Heart left ventricle (tissue), 16 donors: ENCODE measurements at places on chromosomes 12 and 14.

- DNase-seq = no peak
Measured at GRCh38 chr12:122182887-122183587, at the start of gene LRRC43. Gene LRRC43 (plus strand): TSS chr12:122183123. CDS start chr12:122183145, 22 bp downstream.

- no peak for DNase-seq
Measured at GRCh38 chr12:6034596-6034995, 89.5 kb upstream of the ANO2 start.

DNA sequence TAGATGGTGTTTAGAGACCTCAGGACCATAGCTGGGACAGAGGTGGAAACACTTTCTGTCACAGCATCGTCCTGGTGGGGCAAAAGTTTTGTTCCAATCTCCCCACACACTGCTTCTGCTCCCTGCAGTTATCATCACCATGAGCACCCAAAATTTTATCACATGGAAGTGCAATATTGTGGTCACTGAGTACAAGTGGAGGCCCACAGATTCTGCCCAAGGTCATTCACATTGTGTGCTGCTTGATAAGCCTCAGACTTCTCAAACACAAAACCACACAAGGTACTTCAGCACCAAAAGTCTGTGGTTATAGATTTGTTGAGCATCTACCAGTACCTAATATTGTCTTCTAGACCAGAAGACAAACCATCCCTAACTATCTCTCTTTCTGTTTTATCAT, 554 bp upstream of the KRT77 start:
- DNase-seq = no peak

- no peak for DNase-seq
Measured at GRCh38 chr12:46886541-46887041, 60.8 kb upstream of the SLC38A4 start.

- no peak for DNase-seq
Measured at GRCh38 chr12:68375756-68376695, 43.9 kb upstream of the MDM1 start.

GRCh38 chr12:53594897-53595615, 31.1 kb downstream of the ATF7 start:
- no peak for DNase-seq

- DNase-seq = no peak
Measured at GRCh38 chr12:13135371-13136178, 32.1 kb upstream of the GSG1 start.

GRCh38 chr12:777550-778047, 25.2 kb downstream of the WNK1 start:
- no peak for DNase-seq

DNA sequence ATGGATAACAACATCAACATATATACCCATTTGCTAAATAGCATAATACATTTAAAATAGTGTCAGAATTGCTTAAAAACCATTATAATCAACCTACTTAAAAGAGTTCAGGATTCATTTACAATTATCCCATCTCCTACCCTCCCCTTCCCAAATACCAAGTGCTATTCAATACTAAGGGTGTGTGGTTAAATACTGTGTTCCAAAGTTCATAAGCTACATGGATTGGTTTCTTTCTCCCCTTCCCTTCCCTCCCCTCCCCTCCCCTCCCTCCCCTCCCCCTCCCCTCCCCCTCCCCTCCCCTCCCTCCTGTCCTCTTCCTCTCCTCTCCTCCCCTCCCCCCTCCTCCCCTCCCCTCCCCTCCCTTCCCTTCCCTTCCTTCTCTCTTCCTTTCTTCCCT, 97.0 kb upstream of the NPAS3 start:
- DNase-seq = no peak

DNA sequence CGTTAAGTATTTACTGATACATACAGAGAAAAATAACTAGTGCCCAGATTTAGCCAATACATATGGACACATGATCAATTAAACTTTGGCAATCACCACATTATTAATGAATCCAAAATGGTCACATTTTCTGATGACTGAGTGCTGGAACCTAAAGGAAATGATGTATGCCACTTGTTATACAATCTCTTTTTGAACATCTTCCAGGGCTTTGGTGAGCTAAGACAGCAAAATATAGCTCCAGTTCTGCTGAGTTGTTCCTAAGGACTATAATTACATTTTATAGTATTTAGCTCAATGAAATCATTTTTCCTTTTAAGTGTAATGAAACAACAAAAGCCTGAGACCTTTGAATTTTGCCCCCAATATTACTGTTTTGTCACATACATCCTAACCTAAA, 329.1 kb upstream of the ATP2B1 start:
- no peak for DNase-seq

- DNase-seq = no peak
Measured at GRCh38 chr12:92056290-92056689, 89.4 kb downstream of the BTG1 start.

DNA sequence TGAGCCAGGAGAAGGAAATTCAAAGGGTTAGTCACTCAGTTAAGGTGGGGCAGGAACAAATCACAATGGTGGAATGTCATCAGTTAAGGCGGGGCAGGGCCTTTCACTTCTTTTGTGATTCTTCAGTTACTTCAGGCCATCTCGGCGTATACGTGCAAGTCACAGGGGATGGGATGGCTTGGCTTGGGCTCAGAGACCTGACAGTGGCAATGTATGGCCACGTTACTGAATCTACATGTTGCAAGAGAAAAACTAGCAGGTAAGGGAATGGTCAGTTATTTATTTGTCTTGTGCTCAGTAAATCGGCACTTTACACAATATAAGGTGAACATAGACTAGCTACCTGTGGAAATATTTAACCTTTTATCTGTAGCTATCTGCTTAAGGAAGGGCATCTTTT, 11.9 kb downstream of the SLCO1B3 start:
- no peak for DNase-seq

GRCh38 chr12:113273053-113273725, 51.9 kb downstream of the TPCN1 start:
- DNase-seq = no peak

DNA sequence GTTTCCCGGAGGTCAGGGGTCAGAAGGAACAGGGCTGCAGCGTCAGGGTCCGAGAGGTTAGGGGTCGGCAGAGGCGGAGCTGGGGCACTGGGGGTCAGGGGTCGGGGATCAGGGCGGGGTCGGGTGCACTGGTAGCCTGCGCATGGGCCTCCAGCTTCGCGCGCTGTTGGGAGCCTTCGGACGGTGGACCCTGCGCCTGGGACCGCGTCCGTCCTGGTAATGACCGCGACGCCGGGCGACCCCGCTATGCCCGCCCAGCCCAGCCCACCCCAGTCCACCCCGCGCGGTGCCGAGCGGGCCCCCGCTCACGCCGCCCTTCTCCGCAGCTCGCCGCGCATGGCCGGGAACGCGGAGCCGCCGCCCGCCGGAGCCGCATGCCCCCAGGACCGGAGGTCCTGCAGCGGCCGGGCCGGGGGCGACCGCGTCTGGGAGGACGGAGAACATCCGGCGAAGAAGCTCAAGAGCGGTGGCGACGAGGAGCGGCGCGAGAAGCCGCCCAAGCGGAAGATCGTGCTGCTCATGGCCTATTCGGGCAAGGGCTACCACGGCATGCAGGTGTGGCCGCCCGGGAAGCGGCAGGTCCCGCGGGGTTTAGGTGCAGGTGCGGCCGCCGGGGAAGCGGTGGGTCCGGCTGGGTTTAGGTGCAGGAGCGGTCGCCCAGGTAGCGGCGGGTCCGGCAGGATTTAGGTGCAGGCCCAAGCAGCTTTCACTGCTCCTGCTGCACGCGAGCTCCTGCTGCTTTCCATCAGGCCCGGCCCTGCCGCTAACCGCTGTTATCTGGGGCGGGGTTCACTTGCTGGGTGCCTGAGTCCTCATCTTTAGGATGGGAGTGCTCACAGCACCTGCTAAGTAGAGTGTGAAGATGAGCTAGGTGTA, 743 bp downstream of the PUS1 start:
- no peak for DNase-seq

GRCh38 chr14:94423453-94424056, 29.0 kb downstream of the SERPINA11 start:
- peak; percentile 75 for DNase-seq

DNA sequence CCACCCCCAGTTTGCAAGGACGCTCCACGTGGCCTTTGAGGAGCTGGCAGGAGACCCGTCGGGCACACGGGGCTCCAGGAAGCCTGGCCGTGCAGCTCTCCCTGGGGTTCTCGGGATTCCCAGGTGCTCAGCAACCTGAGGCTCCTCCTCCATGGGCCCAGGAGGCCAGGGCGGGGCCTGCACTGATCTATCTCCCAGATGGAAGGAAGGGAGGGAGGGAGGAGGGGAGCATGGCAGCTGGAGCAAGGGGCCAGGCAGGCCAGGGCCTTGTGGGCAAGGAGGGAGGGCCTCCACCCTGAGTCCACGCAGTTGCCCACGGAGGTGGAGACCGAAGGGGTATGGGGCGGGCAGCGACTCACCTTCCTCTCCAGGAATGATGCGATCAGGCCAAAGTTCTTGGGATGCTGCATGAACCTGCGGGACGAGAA, 127.3 kb downstream of the RFLNA start:
- no peak for DNase-seq

- no peak for DNase-seq
Measured at GRCh38 chr14:61565181-61565580, 130.1 kb upstream of the HIF1A start.

- DNase-seq = no peak
Measured at GRCh38 chr12:122961531-122962329, 4.5 kb downstream of the ABCB9 start.

DNA sequence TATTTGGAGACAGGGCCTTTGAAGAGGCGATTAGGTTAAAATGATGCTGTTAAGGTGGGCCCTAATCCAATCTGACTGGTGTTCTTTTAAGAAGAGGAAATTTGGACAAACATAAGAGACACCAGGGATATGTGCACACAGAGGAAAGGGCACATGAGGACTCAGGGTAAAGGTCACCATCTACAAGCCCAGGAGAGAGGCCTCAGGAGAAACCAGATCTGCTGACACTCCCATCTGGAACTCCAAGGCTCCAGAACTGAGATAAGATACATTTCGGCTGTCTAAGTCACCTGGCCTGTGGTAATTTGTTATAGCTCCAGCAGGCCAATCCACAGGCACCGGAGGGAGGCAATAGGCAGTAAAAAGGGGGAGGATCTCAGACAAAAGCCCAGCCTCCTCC, 48.6 kb downstream of the KICS2 start:
- no peak for DNase-seq

GRCh38 chr12:29589286-29589820, 91.9 kb upstream of the OVCH1 start:
- no peak for DNase-seq

DNA sequence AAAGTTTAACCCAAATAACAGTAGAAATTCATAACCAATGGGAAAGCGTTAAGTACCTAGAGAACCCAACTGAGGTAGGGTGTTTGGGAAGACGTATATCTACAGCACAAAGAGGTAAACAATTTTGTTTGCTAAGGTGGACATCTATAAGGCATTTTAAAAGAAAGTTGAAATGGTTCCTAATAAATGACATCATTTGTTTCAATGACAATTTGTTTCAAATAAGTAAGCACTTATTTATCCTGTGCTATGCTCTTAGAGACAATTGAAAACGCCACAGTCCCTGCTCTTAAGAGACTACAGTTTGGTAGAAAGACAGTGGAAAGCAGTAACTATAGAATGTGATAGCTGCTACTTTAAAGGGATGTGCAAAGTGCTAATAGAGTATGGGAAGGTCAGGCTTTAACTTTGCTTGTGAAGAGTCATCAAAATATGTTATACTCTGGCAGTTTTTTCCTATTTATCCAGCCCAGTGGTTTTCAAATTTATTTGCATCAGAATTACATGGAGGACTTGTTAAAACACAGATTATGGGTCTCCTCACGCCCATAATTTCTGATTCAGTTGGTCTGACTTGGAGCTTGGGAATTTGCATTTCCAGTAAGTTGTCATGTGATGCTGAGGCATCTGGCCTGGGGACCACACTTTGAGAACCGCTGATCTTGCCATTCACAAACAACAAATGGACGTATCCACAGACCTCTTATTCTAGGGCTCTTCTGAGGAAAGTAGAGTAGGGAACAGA, 19.6 kb upstream of the SMCO2 start:
- no peak for DNase-seq

GRCh38 chr14:64995291-64995690, 8.6 kb downstream of the FNTB start:
- no peak for DNase-seq

GRCh38 chr14:68583548-68584280, 209.2 kb downstream of the ZFP36L1 start:
- DNase-seq = no peak
